ENCODE measurements at places on chromosomes 1 and 21.

DNA sequence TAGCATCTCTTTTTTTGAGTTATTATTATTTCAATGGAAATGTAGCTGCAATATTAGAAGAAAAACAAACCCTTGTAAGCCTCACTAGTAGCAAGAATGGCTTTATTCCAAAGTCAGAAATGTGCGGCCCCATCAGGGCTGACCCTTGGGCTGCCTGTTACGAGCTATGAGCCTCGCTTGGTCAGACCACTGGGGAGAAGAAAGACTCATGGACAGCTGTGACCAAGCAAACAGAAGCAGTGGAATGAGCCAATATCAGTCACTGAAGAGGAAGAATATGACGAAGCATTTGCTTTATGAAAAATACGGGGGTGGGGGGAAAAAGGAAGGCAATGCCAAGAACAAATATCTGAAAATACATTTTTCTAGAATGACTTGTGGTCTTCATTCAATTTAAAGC is 504.5 kb downstream of the LMO4 start:
- no peaks in the 10 kb centered on the region for H3K27me3 ChIP-seq
- no peak for DNase-seq
- H3K4me3 ChIP-seq = no peak overlapping the region
- H3K27ac ChIP-seq = no peak overlapping the region
- peaks cover 5% of the 10 kb centered on the region for H3K4me1 ChIP-seq
- H3K36me3 ChIP-seq = no peaks in the 10 kb centered on the region

GRCh38 chr1:157252473-157252872 is 114.3 kb upstream of the ETV3 start:
- no peak for DNase-seq
- no peak overlapping the region for H3K27ac ChIP-seq
- H3K4me1 ChIP-seq = no peaks in the 10 kb centered on the region
- H3K27me3 ChIP-seq = no peaks in the 10 kb centered on the region
- H3K36me3 ChIP-seq = no peaks in the 10 kb centered on the region

- DNase-seq = no peak
- no peaks in the 10 kb centered on the region for H3K4me1 ChIP-seq
- H3K27me3 ChIP-seq = no peaks in the 10 kb centered on the region
- H3K4me3 ChIP-seq = no peak overlapping the region
- H3K36me3 ChIP-seq = no peaks in the 10 kb centered on the region
Measured at GRCh38 chr1:190738317-190738716, 260.7 kb upstream of the BRINP3 start.

GRCh38 chr1:56236688-56237087 is 342.7 kb downstream of the PLPP3 start:
- H3K4me1 ChIP-seq = no peaks in the 10 kb centered on the region
- H3K4me3 ChIP-seq = no peak overlapping the region
- no peak for DNase-seq
- no peaks in the 10 kb centered on the region for H3K36me3 ChIP-seq
- no peaks in the 10 kb centered on the region for H3K27me3 ChIP-seq

DNA sequence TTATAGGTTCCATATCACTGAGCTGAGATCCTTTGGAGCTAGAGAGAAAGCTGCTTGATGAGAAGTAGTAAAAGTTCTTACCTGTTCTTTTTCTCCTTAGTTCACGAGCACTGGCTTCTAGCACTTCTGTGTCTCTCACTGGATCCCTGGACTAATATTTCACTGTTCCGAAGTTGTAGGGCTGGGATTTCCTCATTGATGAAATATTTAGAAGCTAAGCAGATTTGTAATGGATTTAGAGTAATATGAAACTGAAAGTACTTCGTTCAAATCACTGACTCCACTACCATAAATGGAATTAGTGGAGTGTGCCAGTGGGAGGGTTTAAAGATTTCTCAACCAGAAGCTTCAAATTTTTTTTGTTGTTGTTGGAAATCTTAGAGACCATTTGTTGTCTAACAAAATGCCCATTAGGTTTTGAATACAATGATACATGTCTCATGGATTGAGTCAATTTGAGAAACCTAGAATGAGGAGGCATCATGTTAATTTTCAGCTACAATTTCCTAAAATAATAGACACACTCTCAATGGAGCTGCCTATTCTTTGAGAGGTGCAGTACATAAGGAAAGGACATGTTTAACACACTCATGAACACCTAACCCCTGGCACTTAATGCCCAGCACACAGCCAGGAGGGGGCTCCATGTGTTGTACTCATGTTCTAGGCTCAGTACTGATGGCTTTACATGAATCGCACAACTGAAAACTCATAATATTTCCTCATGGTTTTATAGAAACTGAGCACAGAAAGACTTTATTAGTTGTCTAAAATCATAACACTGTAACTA is at the start of gene GBP1:
GBP1 (minus strand) TSS at position 130 of the 790 bp plus-strand sequence. CDS start 1,974 bp downstream, outside the sequence.
- no peaks in the 10 kb centered on the region for H3K36me3 ChIP-seq
- peak within 1 kb of the TSS; percentile 25 for H3K4me3 ChIP-seq
- H3K4me1 ChIP-seq = peaks cover 10% of the 10 kb centered on the region
- H3K27me3 ChIP-seq = no peaks in the 10 kb centered on the region
- no peak for DNase-seq

DNA sequence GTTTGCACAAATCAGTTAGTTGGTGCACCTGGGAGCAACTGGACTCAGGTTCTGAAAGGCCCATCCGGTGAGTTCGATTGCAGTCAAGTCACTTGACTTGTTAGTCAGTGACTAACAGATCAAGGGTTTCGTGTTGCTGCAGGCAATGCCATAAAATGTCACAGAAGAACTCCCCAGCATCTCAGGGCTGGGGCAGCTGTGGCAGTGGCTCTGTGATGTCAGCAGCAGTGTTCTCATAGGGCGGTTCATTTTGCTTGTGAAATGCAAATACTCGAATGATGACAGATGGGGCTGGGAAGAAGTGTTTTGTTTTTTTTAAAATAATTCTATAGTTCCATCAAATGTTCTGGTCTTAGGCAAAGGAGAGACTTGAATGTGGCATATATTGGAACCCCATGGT is 287.8 kb downstream of the LMX1A start:
- no peak for DNase-seq
- H3K27me3 ChIP-seq = no peaks in the 10 kb centered on the region

- no peak overlapping the region for H3K4me3 ChIP-seq
- no peaks in the 10 kb centered on the region for H3K36me3 ChIP-seq
- H3K4me1 ChIP-seq = peaks cover 3% of the 10 kb centered on the region
- DNase-seq = no peak
- no peak overlapping the region for H3K27ac ChIP-seq
Measured at GRCh38 chr1:241591317-241591716, 48.9 kb downstream of the CHML start.

GRCh38 chr1:161949548-161949947 is 74.1 kb downstream of the OLFML2B start:
- peaks cover 9% of the 10 kb centered on the region for H3K4me1 ChIP-seq
- H3K36me3 ChIP-seq = no peaks in the 10 kb centered on the region
- no peak overlapping the region for H3K4me3 ChIP-seq
- H3K27ac ChIP-seq = no peak overlapping the region

DNA sequence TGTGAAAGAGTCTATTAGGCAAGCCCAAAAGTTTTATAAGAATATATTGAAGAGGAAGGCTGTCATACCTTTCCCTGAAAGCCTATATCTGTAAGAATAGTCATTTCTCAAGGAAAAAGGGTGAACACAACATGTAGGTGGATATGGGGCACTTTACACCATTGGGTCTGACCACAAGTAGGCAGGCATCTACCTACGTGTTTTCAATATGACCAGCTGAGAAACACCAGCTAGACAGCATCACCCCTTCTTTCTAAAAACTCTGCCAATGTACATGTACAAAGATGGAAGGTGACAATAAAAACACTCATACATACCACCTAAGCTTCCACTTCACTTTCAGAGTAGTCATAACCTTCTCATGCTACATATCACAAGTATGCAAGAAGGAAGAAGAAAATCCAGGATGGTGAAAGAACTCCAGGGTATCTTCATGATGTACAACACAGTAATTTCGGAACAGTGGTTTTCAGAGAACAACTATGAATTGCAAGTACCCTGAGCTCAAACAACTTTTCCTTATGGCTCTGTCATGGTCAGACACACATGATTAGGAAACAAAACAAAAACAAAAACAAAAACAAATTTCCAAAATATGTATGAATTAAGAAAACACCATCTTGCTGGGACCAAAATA is 98.5 kb upstream of the ADGRL2 start:
- no peaks in the 10 kb centered on the region for H3K36me3 ChIP-seq
- H3K27ac ChIP-seq = no peak overlapping the region
- DNase-seq = no peak
- no peak overlapping the region for H3K4me3 ChIP-seq
- H3K4me1 ChIP-seq = no peaks in the 10 kb centered on the region

GRCh38 chr1:59315529-59316463 is 18.9 kb downstream of the FGGY start:
- H3K27ac ChIP-seq = peak overlapping the region; percentile 61
- H3K36me3 ChIP-seq = no peaks in the 10 kb centered on the region
- no peak for DNase-seq
- no peaks in the 10 kb centered on the region for H3K27me3 ChIP-seq
- H3K4me1 ChIP-seq = peaks cover 6% of the 10 kb centered on the region
- no peak overlapping the region for H3K4me3 ChIP-seq

DNA sequence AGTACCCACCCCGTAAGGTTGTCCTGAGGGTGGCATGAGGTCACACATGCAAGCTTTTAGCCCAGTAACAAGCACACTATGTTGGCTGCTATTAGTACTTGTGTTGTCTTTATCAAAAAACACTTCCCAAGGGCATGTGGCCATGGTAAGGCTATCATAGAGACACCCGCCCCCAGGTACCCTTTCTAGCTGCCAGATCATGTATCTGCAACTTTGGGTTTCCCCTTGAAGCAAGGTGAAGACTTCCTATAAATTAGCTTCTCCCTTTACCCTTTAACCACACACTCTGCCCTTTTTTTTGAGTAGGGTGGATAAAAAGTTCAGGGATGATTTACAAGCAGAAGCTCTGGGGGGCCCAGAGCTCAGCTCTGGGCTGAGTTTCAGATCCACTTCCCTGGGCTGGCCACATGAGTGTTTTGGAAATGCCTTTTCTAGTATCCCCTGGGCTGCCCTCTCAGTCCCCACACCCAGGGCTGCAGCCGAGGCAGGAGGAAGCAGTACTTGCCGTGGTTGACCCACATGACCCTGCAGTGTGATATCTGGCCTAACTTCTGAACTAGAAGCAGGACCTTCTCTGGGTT is 2.0 kb downstream of the ZDHHC18 start:
- peak; percentile 50 for DNase-seq
- peak overlapping the region; percentile 88 for H3K4me3 ChIP-seq
- H3K27me3 ChIP-seq = no peaks in the 10 kb centered on the region
- H3K4me1 ChIP-seq = peaks cover 27% of the 10 kb centered on the region
- peak overlapping the region; percentile 86 for H3K27ac ChIP-seq

- peak; percentile 64 for DNase-seq
- no peaks in the 10 kb centered on the region for H3K4me1 ChIP-seq
- no peak overlapping the region for H3K27ac ChIP-seq
- H3K27me3 ChIP-seq = no peaks in the 10 kb centered on the region
- H3K4me3 ChIP-seq = no peak overlapping the region
Measured at GRCh38 chr1:228236744-228237143, 28.9 kb downstream of the OBSCN start.

- DNase-seq = no peak
- H3K27ac ChIP-seq = no peak overlapping the region
- H3K4me1 ChIP-seq = peaks cover 17% of the 10 kb centered on the region
- no peaks in the 10 kb centered on the region for H3K36me3 ChIP-seq
- no peak overlapping the region for H3K4me3 ChIP-seq
Measured at GRCh38 chr1:200969726-200970561, 53.6 kb downstream of the KIF21B start.

- no peak for DNase-seq
- H3K27me3 ChIP-seq = no peaks in the 10 kb centered on the region
- no peaks in the 10 kb centered on the region for H3K4me1 ChIP-seq
- no peak overlapping the region for H3K27ac ChIP-seq
- H3K4me3 ChIP-seq = no peak overlapping the region
Measured at GRCh38 chr1:200291106-200291505, 118.7 kb downstream of the ZNF281 start.

GRCh38 chr1:111598544-111598943 is 21.0 kb upstream of the RAP1A start:
- H3K27ac ChIP-seq = peak overlapping the region; percentile 57
- no peaks in the 10 kb centered on the region for H3K36me3 ChIP-seq
- no peaks in the 10 kb centered on the region for H3K27me3 ChIP-seq

GRCh38 chr1:223651291-223651991 is 14.1 kb downstream of the CAPN8 start:
- no peaks in the 10 kb centered on the region for H3K36me3 ChIP-seq
- DNase-seq = no peak
- no peaks in the 10 kb centered on the region for H3K27me3 ChIP-seq
- H3K4me1 ChIP-seq = peaks cover 5% of the 10 kb centered on the region
- no peak overlapping the region for H3K27ac ChIP-seq

DNA sequence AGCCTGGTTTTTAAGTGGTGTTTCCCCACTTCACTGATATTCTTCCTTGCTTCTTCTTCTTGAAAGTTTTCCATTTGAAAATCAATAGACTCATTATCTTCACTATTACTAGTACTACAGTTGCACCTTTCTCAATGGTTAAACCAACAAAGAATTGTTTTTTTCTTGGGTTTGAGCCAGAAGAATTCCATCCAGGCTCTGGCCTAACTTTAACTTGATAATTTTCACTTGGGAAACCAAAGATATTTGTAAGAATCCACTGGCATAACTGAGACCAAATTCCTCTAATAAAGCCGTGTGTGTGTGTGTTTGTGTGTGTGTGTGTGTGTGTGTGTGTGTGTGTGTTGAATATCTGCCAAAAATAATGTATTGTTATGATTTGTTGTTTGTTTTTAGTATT is 103.2 kb downstream of the SGIP1 start:
- H3K4me3 ChIP-seq = no peak overlapping the region
- no peaks in the 10 kb centered on the region for H3K27me3 ChIP-seq
- no peaks in the 10 kb centered on the region for H3K36me3 ChIP-seq

DNA sequence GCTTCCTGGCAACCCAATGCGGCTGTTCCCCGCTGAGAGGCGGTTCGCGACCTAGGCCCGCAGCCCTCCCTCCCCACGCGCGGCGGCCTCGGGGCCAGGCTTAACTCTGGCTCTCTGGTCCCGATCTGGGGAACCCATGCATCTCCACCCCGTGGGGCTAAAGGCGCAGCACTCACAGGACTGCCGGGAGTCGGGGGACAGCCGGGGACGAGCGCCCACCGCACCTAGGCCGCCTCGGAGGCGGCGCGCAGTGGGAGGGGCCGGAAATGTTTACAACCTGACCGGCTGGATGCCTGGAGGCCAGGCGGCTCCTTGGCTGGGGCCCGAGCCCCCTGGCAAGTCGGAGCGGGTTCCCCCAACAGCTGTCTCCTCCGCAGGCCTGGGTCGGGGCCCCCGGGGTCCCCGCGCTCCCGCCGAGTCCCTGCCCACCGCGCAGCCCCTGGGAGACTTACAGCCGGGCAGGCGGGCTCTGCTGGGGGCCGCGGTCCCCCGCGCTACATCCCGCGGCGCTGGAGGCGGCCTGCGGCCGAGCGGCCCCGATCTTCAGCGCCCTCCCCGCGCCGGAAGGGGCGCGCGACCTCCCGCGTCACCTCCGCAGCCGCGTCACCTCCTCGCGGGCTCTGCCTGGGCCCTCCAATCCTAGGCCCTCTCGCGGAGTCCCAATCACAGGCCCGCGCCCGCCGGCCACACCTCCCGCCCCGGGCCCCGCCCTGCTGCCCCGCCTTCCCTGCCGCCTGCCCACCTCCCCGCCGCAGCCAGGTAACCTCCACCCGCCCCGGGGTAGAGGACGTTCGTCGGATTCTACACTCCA is at the start of gene ADIPOR1:
ADIPOR1 (minus strand) TSS at position 580 of the 811 bp plus-strand sequence. CDS start 7,242 bp downstream, outside the sequence.
- peak within 1 kb of the TSS; percentile 97 for H3K4me3 ChIP-seq
- peak; percentile 96 for DNase-seq
- H3K27me3 ChIP-seq = no peaks in the 10 kb centered on the region
- peak within 1 kb of the TSS; percentile 93 for H3K27ac ChIP-seq
- peaks cover 18% of the 10 kb centered on the region for H3K4me1 ChIP-seq

GRCh38 chr1:54047384-54048305 is 5.4 kb downstream of the TMEM59 start:
- H3K4me3 ChIP-seq = no peak overlapping the region
- H3K27me3 ChIP-seq = no peaks in the 10 kb centered on the region
- H3K27ac ChIP-seq = no peak overlapping the region
- peaks cover 63% of the 10 kb centered on the region for H3K4me1 ChIP-seq
